Thoracic aorta endothelial cell (primary cell): ENCODE measurements at places on chromosomes 1 and 21. TPM values are rescaled to one million over a fixed set of nuclear protein-coding genes. Genes with fewer than 3 reads are reported as not detected.

The ATP1A4 gene
- total RNA-seq, result not detected in 2 replicates

The TSPEAR gene
- total RNA-seq, result not detected in 2 replicates

The DENND2D gene
- 0.36 and 0.53 TPM in 2 replicates for total RNA-seq

The ANKRD34A gene
- total RNA-seq, result 0.13 and 0.22 TPM in 2 replicates

The FCRL6 gene
- total RNA-seq, result not detected in 2 replicates

The TMEM240 gene
- total RNA-seq, result 3.5 and 4.0 TPM in 2 replicates

The FCER1G gene
- total RNA-seq, result not detected in 2 replicates

The PTGFR gene
- under 0.01 and 0.14 TPM in 2 replicates for total RNA-seq

The CENPL gene
- total RNA-seq, result 26.6 and 35.8 TPM in 2 replicates

The RGS16 gene
- total RNA-seq, result 0.13 TPM in 1 of 2 replicates, not detected in the other

The SFN gene
- total RNA-seq, result not detected in 2 replicates

The SYPL2 gene
- total RNA-seq, result under 0.01 TPM in 1 of 2 replicates, not detected in the other

The CASQ2 gene
- not detected in 2 replicates for total RNA-seq

The SH2D5 gene
- 0.80 and 2.8 TPM in 2 replicates for total RNA-seq

The SPAG17 gene
- not detected in 2 replicates for total RNA-seq

The ZFP69 gene
- total RNA-seq, result 2.3 and 3.4 TPM in 2 replicates

The LINGO4 gene
- not detected in 2 replicates for total RNA-seq

The BGLAP gene
- total RNA-seq, result 0.27 TPM in 1 of 2 replicates, not detected in the other

The C1orf87 gene
- not detected in 2 replicates for total RNA-seq

The C1QB gene
- total RNA-seq, result not detected in 2 replicates

The SLC1A7 gene
- not detected in 2 replicates for total RNA-seq

The CFAP74 gene
- total RNA-seq, result not detected in 2 replicates

The LGR6 gene
- total RNA-seq, result not detected in 2 replicates

The FCRL1 gene
- not detected in 2 replicates for total RNA-seq

The PADI2 gene
- total RNA-seq, result not detected in 2 replicates

The OR2L13 gene
- not detected in 2 replicates for total RNA-seq

The PRRX1 gene
- total RNA-seq, result 4.4 and 11.6 TPM in 2 replicates

The LCE1A gene
- not detected in 2 replicates for total RNA-seq

The PCP4 gene
- total RNA-seq, result not detected in 2 replicates

The FCRL4 gene
- not detected in 2 replicates for total RNA-seq

The CLEC20A gene
- total RNA-seq, result not detected in 2 replicates

The CAPN9 gene
- total RNA-seq, result under 0.01 TPM in 1 of 2 replicates, not detected in the other

The DMAP1 gene
- 18.8 and 21.2 TPM in 2 replicates for total RNA-seq

The NAXE gene
- total RNA-seq, result 69.1 and 79.3 TPM in 2 replicates

The SASS6 gene
- 7.6 and 12.9 TPM in 2 replicates for total RNA-seq

The NUAK2 gene
- total RNA-seq, result 0.86 and 0.93 TPM in 2 replicates

The TFF2 gene
- not detected in 2 replicates for total RNA-seq

The ADAM30 gene
- total RNA-seq, result not detected in 2 replicates

The EYA3 gene
- 29.1 and 42.4 TPM in 2 replicates for total RNA-seq
